ENCODE measurements at places on chromosomes 13 and 19. TPM values are rescaled to one million over a fixed set of nuclear protein-coding genes. Genes with fewer than 3 reads are reported as not detected.

Gene PLIN5
- total RNA-seq: 0.32 TPM

Gene GAPDHS
- total RNA-seq: not detected

Gene CEACAM8
- total RNA-seq: not detected

DNA sequence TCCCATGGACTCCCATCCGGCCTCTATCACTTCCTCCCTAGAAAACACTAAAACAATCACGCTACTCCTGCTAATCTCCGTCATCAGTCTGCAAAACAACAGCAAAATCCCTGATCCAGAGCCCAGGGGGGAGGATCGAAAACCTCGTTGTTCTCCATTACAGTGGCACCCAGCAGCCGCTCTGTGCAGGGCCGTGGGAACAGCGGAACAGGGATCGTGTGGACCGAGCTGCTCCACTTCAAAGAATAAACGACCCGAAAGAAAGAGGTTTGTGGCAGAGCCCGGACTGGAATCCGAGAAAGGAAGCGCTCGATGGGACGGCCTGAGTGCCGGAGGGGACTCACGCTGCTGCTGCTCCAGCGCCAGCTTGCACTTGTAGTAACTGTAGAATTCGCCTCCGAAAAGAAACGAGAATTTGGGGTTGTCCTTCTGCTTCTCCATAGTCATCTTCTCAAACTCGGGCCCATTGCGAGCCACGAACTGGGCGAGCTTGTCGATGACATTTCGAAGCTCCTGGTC is 652 bp downstream of the CHERP start:
- no peak for DNase-seq

DNA sequence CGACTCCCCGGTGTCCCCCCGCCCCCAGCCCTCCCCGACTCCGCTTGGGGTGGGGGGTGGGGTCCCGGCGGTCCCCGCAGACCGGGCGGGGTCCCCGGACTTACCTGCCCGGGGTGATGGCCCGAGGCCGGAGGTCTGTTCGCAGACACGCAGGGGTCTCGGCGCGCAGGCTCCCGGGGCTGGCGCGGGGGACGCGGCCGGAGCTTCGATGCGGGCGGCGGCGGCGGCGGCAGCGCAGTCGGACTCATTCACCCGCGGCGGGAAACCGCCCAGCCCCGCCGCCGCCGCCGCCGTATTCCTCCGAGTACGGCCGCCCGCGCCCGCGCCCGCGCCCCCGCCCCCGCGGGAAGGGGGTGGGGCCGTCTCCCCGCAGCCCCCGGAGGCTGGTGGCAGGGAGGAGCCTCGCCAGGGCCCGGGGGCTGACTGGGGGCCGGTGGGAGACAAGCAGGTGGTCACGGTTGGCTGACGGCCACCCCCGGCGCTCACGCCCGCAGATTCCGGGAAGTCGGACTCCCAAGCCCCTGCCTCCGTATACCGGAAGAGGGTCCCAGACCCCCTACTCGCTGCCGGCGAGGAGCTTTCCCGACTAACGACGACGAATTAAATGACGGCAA is at the start of gene C2CD4C:
TSS of gene C2CD4C (minus strand) at position 246 of the 614 bp plus-strand sequence. CDS start 786 bp downstream, outside the sequence.
- no peak for DNase-seq

- DNase-seq: no peak
These were observed 489.3 kb downstream of the GPC6 start for GRCh38 chr13:93715866-93716265.

GRCh38 chr13:50203256-50203941 is 188.2 kb downstream of the KCNRG start:
- DNase-seq: no peak

All from pulmonary artery endothelial cell (primary cell).